ENCODE measurements at places on chromosomes 13 and 19.

GRCh38 chr13:112143753-112144615, 77.0 kb downstream of the SOX1 start:
- DNase-seq, result no peak

GRCh38 chr19:5112175-5112574, 143.3 kb downstream of the KDM4B start:
- DNase-seq, result no peak

GRCh38 chr13:73481886-73482445, 423.2 kb downstream of the KLF5 start:
- no peak for DNase-seq

DNA sequence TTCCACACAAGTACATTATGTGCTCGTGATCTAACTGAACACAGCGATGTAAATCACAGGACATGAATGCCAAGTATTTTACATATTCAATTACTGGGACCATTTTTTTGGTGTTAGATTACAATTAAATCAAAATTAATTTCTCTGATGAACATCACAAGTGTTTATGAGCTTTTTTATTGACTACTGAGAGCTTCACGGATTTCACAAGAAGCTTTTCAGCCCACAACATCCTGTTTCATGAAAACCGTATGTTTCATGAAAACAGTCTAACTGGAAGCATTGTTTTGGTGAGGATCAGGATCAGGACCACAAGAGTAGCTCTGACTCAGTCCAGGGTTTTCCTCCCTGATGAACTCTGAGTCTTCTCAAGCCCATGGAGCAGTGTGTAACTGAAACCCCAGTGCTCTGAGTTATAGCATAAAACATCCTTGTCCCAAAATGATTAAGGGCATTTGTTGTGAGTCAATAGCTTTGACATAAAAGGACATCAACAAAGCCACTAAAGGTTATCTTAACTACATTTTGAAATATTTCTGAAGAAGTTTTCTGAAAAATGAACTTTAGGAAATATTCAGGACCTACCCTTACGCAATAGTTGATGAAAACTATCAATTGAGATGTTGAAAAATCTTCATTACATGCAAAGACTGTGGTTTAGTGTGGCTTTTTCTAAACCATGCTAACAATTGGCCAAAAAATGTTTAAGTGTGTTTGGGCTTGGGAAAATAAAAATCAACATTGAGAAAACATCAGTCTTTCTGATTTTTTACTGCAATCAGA, 49.3 kb downstream of the UFM1 start:
- DNase-seq, result no peak

DNA sequence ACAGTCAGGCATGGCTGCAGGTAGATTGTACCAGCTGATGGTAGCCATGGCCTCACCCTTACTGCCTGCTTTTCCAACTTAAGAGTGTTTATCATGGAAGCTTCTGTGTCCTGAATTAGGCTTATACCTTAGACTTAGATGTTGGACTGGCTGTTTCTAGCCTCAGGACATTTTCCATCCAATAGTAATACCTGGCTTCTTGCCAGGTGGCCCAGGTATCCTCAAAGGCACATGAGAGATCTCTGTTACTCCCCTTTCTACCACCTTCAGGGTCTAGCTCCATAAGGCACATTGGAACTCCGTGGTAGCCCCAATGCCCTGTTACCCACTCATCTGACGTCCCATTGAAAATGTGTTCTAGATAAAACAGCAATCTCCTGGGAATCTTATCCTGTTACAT, 407.5 kb downstream of the SPRY2 start:
- DNase-seq, result no peak

GRCh38 chr13:98542568-98543377, 34.1 kb downstream of the STK24 start:
- DNase-seq, result no peak

DNA sequence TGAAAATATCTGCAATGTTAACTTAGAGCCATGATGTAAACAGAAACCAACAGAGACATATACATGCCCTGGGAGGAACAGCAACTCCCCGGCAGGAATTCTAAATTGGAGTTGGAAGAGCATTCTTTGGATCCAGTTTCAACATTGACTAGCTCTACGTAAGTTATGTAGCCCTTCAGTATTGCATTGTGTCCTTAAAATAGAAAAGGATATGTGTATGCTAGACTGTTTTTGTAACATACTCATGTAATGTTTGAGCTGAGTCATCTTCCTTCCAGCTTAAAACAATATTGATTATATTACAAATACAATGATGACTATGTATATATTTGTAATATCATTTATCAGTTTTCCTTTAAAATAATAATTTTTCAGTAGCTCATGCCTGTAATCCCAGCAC, 1422.2 kb upstream of the PCDH20 start:
- DNase-seq, result no peak

DNA sequence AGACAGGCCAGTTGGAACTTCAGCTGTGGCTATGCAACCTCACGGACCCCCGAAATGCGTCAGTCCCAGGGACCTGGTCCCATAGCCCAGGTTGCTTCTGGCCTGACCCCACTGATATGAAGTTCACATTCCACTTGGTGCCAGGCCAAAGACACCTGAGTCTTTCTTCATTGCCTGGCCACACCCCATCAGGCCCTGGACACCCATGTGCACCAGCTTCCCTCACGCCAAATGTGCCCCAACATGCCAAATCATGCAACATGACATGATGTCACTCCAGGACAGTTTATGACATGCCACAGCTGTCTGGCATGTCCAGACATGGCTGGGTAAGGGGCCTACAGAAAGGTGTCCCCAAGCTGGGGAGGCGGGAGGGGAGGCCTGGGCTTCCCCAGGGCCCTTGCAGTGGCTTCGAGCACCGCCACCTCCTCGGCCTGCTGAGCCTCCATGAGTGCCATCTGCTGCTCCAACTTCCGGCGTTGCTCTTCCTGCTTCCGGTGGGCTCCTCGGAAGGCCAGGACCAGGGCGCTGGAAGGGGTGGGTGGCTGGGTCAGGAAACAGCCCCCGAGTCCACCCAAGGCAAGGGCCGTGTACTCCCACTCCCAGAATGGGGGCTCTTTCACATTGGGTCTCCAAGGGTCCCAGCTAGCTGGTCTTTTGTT, 4.3 kb upstream of the NR2F6 start:
- no peak for DNase-seq

DNA sequence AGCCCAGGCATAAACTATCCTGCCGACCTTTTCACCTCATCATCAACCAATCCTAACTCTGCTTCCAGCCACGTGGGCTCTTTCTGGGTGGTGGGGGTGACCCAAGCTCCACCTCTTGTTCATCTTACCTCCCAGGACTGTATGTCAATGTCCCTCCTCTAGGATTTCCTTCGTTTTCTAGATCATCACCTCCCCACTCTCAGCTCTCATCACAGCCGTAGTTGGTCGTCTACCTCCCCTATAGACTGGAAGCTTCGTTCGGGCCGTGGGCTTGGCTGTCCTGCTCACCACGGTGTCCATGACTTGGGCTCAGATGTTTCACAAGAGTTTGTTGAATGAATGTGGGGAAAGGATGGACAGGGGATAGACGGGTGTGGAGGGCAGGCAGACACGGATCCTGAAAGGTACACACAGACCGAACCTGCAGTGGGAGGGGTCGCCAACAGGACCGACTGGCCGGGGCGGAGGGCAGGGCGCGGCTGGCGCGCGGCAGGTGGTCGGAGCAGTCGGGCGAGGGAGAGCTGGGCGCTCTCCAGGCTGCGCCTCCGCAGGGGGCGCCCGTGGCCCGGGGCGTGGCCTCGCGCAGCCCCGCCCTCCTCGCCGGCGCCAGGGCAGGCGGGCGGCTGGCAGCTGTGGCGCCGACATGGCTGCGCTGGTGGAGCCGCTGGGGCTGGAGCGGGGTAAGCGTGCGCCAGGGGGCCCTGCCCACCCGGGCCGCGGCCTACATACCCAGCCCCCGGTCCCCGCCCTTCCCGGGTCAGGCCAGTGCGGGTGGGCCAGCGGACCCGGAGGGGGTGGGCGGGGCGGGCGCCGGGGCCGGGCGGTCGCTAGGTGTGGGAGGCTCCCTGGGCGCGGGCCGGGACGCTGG, at the start of gene LIN7B:
LIN7B (plus strand) TSS at position 609 of the 868 bp plus-strand sequence; CDS start at position 644, 35 bp downstream.
- peak; percentile 71 for DNase-seq

DNA sequence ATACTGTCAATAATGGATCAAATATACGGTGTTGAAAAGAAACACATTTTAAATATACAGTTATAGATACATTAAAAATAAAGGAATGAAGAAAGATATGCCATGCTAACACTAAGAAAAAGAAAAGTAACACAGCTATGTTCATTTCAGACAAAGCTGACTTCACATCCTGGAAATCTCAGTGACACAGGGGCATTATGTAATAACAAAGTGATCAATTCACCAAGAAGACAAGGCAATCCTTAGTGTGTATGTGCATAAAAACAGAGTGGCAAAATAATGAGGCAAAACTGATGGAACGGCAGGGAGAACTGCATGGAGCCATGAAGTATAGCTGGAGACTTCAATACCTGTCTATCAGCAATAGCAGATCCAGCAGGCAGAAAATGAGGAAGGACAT, 13.1 kb downstream of the ZNF14 start:
- DNase-seq, result no peak

GRCh38 chr19:4042731-4043082, 24.0 kb downstream of the ZBTB7A start:
- DNase-seq, result peak; percentile 80

DNA sequence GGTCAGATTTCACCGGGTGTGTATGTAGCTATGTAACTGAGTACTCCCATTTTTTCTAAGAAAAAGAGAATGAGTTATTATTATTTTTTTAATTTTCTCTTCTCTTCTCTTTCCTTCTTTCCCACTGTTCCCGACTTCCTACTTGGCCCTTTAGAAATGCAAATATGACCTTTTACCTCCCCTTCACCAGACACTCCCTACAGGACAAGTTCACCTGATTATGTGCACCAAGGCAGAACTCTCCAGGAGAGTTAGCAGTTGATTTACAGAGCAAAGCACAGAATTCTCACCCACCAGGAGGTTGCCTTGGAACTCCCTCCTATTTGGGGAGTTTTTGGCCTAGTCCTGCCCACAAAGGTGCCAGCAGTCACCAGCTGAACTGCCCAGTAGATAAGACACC, 49.5 kb upstream of the GPR12 start:
- DNase-seq, result no peak

DNA sequence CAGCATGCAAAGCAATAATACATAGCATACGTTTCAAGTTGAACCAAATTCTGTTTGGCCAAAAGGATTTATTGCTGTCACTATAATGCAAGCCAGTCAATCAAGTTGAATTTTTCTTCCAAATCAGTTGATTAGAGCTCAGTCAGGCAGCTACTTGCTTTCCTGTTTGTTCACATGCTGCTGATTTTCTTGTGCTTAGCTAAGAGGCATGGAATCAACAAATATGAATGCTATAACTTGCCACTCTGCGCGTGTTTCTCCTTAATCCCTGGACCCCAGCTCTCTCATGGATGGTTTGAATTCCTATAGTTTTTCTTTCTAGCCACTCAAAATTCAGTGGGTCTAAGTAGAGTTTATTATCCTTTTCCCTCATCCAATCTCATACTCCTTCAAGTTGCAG, 311.3 kb downstream of the KLF5 start:
- DNase-seq, result no peak

- DNase-seq, result peak; percentile 70
These were observed 4.1 kb upstream of the CIRBP start for GRCh38 chr19:1264801-1265614.

DNA sequence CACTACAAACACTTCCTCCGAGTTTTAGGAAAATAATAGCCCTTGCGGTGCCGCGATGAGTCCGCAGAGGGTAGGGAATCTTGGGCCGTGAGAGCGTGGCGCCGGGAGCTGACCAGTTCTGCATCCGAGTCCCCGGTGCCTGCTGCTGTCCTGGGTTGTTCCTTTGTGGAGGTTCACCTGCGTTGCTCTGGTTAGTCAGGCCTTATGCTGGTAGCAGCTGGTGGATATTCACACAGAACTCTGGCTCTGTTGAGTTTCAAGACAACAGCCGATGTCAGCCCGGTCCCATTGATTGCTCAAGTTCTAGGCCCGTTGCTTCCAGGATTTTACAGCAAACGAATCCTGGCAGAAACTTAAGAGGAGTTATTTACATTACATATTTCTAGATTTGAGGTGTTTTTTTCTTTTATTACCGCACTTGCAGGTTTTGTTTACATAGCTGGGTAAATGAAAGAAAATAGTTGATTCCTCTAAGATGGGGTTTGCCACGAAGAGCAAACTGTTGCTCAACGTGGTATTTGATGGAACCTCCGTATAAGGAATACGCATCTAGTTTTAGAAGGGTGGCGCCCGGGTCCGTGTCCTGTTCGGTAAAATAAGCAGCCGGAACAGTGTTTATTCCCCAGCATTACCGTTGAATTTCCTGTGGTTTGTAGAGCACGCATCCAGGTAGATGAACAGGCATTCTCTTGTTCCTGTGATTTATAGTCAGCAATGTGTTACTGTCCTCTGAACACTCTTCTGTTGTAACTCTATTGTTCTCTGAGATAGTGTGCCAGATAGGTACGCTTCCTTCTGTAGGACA, 1.3 kb downstream of the CLDN10 start:
- peak; percentile 48 for DNase-seq

DNA sequence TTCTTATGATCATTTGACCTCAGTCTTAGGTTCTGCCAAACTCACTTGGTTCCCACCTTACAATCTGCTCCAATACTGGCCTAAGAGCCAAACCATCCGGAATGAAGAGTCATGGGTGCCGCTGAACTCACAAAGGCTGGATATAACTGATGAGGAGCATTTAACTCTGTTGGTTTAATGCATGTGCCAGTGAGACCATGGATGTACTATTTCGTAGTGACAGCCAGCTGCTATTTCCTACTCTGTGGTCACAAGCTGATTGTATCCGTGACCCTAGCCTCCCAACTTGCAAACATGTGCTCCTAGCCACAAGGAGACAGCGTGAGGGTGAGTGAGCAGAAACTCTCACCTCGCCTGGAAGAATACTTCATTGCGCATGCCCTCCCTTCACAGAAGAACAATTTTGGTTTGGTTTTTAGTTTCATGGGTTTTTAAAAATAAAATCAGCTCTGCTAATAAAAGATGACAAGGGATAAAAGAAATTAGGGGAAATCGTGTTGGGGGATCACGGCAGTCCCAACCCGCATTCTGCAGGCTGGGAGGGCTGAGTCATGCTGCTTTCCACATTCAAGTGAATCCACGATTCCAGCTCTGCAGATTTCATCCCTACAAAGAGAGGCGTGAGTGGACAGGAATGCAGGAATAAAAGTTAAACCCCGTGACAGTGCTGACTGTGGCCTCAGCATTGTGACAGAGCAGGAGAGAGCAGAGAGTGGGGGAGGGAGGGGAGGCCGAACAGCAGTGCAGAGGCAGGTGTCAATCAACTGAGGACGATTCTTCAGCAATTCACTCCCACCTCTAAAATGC, 66.8 kb upstream of the RAP2A start:
- no peak for DNase-seq
